ENCODE measurements at places on chromosomes 4 and X.

- DNase-seq, result no peak
These were observed 191.6 kb downstream of the ANAPC10 start for GRCh38 chr4:144906181-144906925.

GRCh38 chr4:130820448-130820847, 1724.5 kb downstream of the C4orf33 start:
- DNase-seq, result no peak

GRCh38 chr4:74522251-74522991, 77.5 kb downstream of the AREG start:
- DNase-seq, result no peak

DNA sequence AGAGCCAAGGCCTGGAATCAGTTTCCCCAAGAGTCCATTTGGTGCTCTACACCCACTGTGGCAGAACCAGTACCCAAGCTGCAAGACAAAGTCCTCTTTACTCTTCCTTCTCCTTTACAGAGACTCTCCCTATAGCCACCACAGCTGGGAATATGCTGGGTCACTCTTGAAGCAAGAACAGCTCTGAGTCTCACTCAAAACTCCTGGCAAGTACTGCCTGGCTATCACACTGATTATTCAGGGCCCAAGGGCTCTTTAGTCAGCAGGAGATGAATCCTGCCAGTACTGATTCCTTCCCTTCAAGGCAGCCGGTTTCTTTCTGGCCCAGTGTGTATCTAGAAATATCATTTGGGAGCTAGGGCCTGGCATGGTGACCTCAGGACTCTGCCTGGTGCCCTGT, 130.9 kb downstream of the AR start:
- DNase-seq, result no peak

GRCh38 chr4:16608611-16609125, 289.8 kb downstream of the LDB2 start:
- no peak for DNase-seq
